Mesenchymal stem cell (in vitro differentiated cells and primary cell): ENCODE measurements at places on chromosomes 3 and 15.

DNA sequence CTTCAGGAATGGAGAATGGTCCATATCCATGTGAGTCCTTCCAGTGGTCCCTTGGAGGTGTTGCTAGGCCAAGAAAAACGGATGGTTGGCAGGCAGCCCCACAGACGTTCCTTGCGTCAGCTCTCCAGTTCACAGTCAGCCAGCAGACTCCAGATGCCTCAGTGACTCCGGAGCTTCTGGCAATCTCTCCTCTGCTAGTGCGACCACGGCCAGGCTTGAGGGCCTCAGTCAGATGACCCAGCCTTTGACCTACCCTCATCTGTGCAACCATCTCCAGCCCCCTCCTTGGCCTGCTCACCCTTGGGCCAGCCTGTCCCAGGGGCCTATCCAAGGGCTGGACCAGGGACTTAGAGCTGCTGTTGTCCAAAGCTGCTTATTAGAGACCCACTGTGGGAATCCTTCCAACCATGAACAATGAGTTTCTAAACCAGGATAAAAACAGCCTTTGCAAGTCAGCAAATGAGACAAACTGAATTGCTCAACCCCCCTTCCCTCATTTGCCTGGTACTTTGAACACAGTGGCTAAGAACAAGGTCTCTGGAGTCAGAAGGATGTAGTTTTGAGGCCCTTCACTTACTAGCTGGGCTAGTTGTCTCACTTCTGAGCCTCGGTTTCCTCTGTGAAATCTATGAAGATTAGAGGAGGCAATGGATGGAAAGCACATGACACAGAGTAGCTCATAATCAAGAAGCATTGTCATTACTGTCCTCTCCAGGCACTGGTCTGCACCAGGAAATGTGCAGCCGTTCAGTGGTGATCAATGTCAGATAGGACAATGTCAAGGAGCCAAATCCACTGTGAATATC lies 44.8 kb downstream of the ANP32A start:
- DNase-seq, result no peak

DNA sequence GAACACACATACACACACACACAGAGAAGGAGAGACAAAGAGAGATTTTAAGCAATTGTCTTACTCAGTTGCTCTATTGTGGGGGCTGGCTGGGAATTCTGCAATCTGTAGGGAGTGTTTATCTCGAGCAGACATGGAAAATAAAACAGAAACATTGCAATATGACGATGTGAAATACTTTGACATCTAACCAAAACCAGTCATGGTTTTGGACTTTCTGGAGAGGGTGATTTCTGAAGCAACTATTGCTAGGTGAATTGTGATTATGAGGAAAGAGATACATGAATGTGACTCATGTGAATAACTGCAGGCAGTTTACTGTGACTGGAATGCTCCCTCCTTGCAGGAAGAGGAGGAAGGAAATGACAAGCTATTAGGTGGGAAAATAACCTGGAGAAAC lies 12.3 kb upstream of the PHLDB2 start:
- DNase-seq, result peak; percentile 85

GRCh38 chr3:159846255-159846654 lies 142.4 kb upstream of the IL12A start:
- no peak for DNase-seq

DNA sequence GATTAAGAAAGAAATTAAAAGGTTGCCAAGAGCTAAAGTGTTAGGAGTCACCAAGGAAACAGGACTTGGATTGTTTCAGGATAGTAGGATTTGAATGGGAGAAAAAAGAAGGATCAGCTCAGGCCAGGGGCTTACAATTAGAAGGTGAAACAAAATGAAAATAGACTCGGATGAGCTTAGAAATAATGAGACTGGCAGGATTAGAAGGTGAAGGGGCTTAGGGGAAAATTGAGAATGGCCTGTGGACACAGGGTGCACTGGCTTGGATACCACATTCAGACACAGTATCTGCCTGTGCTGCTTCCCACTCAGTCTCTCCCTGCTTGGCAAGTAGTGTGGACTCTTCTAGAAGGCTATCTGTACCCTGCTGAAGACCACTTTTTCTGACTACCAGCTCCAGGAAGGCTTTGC lies 206.1 kb upstream of the ATP10A start:
- no peak for DNase-seq

- DNase-seq, result no peak
Measured at GRCh38 chr15:83911345-83911744, 257.4 kb downstream of the ADAMTSL3 start.

GRCh38 chr3:142633073-142633472 lies 36.9 kb downstream of the PLS1 start:
- DNase-seq, result no peak

DNA sequence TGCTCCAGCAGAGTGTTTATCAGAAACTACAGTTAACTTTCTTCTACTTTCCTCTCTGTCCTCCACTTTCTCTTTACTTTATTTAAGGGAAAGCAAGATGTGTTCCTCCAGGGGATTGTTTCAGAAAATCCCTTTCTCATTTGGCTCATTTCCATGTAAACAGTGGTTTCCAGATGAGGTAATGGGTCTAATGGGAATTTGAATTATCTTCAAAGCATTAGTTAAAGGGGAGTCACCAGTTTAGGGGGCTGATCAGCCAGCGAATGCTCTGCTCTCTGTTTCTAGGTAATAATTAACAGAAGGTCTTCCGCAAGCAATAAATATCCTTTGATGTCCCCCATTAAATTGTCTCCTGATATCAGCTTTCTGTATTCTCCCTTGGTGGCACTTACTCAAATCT lies 30.4 kb upstream of the ZNF639 start:
- peak; percentile 60 for DNase-seq

GRCh38 chr3:35616346-35616745 lies 23.0 kb upstream of the ARPP21 start:
- DNase-seq, result no peak

- DNase-seq, result peak; percentile 58
Measured at GRCh38 chr3:111072031-111072921, 660 bp downstream of the NECTIN3 start.

DNA sequence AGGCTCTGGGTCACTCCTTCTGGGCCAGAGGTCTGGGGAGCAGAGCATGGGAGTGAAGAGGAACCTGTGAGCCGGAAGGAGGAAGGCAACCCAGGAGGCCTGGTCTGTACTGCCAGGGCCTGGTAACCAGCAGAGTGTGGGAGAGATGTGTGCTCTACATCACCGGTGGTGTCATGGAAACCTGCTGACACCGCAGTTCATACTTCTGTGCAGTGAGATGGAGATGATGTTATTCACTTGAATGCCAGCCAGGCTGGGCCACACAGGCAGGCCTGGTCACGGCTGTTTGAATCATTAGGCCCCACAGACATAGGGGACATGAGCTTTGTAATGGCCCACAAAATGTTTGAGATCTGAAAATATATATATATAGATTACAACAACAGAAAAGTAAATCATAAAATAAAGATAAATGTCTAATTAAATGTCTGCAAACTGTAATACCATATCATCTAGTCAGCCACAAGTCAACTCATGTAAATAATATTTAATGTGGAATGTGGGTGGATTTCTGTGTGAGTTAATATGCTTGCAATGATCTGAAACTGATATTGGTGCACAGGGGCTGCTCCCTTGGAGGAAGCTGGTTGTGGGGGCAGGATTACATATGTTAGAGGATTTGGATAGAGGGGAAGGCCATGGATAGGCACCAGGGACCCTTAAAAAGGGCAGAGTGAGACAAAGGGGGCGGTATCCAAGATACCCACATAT lies 108.5 kb upstream of the PFN2 start:
- peak; percentile 86 for DNase-seq

DNA sequence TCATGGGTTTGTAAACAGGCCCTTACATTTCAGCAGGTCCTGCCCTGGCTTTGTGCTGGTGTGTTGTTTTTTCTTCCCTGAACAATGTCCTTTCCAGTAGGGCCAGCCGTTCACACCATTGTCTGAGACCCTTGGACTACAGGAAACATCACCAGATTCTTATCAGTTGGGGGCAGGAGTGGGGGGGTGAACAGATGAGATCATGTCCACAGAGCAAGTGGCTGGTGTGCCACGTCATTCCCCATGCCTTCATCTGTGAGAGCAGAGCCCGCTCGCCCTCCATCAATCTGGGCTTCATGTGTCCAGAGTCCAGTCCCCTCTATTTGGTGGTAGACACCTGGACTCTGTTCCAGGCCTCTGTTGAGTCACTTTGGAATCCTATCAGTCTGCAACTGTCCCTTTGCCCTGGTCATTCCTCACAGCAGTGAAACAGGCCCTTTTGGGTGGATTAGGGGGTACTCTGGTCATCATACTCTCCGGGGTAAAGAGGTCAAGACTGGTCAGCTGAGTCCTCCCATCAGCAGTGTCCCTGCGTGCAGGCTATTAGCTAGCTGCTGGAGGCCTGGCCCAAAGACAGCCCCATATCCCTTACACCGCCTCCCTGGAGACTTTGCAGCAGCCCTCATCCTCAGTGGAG lies 15.0 kb downstream of the SEMA3G start:
- peak; percentile 46 for DNase-seq

DNA sequence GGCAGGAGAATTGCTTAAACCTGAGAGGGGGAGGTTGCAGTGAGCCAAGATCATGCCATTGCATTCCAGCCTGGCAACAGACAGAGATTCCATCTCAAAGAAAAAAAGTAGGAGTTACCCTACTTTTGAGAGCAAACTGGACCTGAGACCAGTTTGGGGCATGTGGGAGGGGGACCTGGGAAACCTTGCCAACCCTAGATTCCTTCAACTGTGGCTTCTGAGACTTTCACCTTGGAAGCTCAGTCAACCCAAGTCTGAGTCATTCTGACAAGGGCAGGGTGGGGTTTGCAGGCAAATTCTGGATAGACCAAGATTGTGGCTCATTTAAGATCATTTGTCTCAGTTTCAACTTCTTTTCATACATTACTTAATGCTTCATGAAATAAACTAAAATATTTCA lies 23.8 kb upstream of the SIAH2 start:
- DNase-seq, result no peak

GRCh38 chr3:142934128-142934886 lies 29.2 kb downstream of the PAQR9 start:
- no peak for DNase-seq
